ENCODE measurements at places on chromosomes 5 and 9.

- H3K36me3 ChIP-seq, result no peaks in the 10 kb centered on the region
- H3K27ac ChIP-seq, result no peak overlapping the region
- no peaks in the 10 kb centered on the region for H3K4me1 ChIP-seq
- no peak for DNase-seq
Observed at GRCh38 chr5:25345240-25345771, 700.5 kb upstream of the CDH10 start.

DNA sequence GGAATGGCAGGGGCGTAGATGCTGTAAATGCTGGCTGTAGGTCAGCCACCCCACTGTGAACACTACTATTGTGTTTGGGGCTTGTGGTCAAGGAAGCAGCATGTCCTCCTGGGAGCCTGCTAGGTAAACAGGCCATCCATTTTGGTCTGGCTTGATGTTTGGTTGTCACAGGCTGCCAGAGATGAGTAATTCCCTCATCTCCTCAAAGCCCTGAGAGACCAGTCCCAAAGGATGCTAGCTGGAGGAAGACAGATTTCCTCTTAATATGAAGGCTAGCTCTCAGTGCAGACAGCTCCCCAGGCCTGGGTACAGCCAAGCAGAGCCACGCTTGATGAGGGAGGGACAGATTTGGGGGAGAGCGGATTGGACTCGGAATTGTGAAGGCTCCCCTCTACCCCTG, 72.5 kb upstream of the MAP1B start:
- DNase-seq, result no peak
- H3K4me3 ChIP-seq, result no peak overlapping the region
- no peaks in the 10 kb centered on the region for H3K4me1 ChIP-seq

GRCh38 chr5:78025540-78025939, 249.4 kb upstream of the TBCA start:
- H3K4me3 ChIP-seq, result no peak overlapping the region
- no peaks in the 10 kb centered on the region for H3K27me3 ChIP-seq
- H3K27ac ChIP-seq, result no peak overlapping the region
- H3K36me3 ChIP-seq, result peaks cover 3% of the 10 kb centered on the region

GRCh38 chr5:122736086-122736845, 38.6 kb upstream of the SNX2 start:
- H3K36me3 ChIP-seq, result no peaks in the 10 kb centered on the region
- H3K27ac ChIP-seq, result no peak overlapping the region
- H3K27me3 ChIP-seq, result no peaks in the 10 kb centered on the region
- H3K4me3 ChIP-seq, result no peak overlapping the region
- no peak for DNase-seq

GRCh38 chr5:169013846-169014245, 287.1 kb downstream of the SLIT3 start:
- no peak for DNase-seq
- H3K4me1 ChIP-seq, result no peaks in the 10 kb centered on the region
- H3K27ac ChIP-seq, result no peak overlapping the region
- H3K36me3 ChIP-seq, result no peaks in the 10 kb centered on the region

GRCh38 chr5:82525626-82526025, 247.5 kb upstream of the RPS23 start:
- H3K27me3 ChIP-seq, result no peaks in the 10 kb centered on the region
- H3K4me3 ChIP-seq, result no peak overlapping the region
- no peaks in the 10 kb centered on the region for H3K4me1 ChIP-seq
- H3K27ac ChIP-seq, result no peak overlapping the region

- H3K4me3 ChIP-seq, result no peak overlapping the region
- H3K36me3 ChIP-seq, result no peaks in the 10 kb centered on the region
- H3K27ac ChIP-seq, result no peak overlapping the region
- H3K4me1 ChIP-seq, result no peaks in the 10 kb centered on the region
Observed at GRCh38 chr5:150931368-150931965, 26.7 kb upstream of the ZNF300 start.

DNA sequence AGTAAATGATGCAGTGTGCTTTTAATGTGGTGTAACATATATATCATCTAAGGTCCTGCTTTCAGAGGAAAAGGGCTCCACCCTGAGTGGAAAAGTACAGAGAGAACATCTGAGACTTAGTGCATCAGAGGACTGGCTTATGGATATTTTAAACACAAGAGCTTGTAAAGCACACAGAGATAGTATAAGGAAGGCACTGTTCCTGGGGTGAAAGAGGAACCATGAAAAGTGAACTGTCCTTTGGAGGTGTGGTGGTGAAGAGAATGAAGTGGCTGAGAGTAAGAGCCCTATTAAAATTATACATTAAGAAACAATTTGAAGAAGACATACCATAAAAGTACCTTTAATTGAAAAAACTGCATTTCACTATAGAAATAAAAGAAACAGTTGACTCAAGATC, 68.9 kb downstream of the CSF2 start:
- no peaks in the 10 kb centered on the region for H3K27me3 ChIP-seq
- H3K36me3 ChIP-seq, result no peaks in the 10 kb centered on the region
- no peaks in the 10 kb centered on the region for H3K4me1 ChIP-seq
- H3K4me3 ChIP-seq, result no peak overlapping the region
- no peak overlapping the region for H3K27ac ChIP-seq

GRCh38 chr9:94888775-94889174, 162.3 kb downstream of the AOPEP start:
- H3K36me3 ChIP-seq, result no peaks in the 10 kb centered on the region
- no peak for DNase-seq
- H3K4me1 ChIP-seq, result no peaks in the 10 kb centered on the region
- no peak overlapping the region for H3K4me3 ChIP-seq

DNA sequence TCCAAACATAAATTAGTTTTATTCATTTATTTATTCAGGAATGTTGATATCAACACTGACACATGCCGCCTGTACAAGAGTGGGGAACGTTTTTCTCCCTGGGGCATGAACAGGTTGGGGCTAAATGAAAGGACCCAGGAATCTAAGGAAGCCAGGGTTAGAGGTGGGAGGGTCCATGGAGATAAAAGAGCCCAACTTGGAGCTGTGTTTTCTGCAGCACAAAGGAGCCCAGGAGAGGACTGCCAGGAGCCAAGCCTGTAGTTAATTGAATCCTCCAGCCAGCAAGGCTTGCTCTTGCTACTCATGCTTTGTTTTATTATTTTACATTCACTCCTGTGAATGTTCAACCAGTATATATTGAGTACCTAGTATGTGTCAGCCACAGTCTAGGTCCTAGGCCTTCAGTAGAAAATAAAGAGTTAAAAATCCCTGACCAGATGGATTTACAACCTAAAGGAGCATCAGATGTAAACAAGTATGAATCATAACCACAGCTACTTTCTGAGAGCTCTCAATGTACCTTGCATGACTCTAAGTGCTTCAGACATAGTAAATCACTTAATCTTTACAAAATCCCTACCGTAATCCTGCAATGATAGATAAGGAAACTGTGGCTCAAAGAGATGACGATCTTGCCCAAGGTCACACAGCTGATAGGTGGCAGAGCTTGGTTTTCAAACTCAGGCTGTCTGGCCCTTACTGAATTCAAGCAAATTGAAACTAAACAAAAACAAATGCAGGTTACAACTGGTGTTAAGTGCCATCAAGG, 69.8 kb downstream of the ASTN2 start:
- H3K4me1 ChIP-seq, result no peaks in the 10 kb centered on the region
- no peak for DNase-seq
- no peaks in the 10 kb centered on the region for H3K27me3 ChIP-seq
- H3K27ac ChIP-seq, result no peak overlapping the region
- H3K36me3 ChIP-seq, result no peaks in the 10 kb centered on the region
